ENCODE measurements at places on chromosomes 12 and 14.

GRCh38 chr14:95500201-95500681, 16.2 kb downstream of the SYNE3 start:
- DNase-seq = no peak

DNA sequence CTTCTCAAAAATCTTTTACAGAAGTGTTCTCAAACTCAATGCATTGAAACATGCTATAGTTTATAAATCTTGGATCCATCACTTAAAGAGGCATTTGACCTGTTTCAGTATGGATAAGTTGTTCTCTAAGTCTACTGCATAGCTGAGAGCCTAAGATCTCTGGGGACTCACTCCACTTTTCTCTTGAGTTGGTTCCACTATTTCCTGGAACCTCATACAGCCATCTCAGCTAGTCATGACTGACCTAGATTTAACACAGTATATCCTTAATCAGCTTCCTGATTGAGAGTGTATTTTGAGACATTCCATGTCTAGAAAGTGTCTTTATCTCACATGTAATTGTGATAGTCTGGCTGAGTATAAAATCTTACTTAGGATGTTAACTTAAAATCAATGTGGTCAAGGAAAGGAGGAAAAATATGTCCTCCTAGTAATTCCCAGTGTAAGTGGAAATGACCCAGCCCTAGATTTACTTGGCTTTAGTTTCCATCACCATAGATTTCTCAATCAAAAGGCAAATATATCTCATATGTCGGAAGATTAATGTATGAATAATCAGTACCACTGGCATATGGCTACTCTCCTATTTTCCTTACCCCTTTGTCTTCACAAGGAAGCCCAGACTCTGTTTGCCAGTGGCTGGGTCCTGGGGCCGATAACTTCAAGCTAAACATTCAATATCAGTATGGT, 61.9 kb downstream of the KICS2 start:
- no peak for DNase-seq

DNA sequence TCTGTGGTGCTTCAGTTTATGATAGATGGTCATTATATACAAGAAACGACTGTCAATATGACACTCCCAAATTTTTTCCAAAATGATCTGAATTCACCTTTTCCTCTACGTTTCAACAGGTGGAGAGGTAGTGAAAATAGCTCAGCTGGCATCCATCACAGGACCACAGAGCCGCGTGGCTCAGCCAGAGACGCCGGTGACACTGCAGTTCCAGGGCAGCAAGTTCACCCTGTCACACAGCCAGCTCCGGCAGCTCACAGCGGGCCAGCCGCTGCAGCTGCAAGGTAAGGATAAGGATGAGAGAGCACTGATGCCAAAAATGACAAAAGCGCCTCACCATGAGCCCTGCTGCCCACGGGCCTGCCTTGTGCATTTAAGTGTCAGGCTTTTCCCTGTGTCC, 73.9 kb downstream of the EP400 start:
- no peak for DNase-seq

- no peak for DNase-seq
Measured at GRCh38 chr14:43540948-43541347, 966.1 kb downstream of the FSCB start.

- DNase-seq = peak; percentile 65
Measured at GRCh38 chr14:104600141-104600643, 4.4 kb downstream of the TMEM179 start.

DNA sequence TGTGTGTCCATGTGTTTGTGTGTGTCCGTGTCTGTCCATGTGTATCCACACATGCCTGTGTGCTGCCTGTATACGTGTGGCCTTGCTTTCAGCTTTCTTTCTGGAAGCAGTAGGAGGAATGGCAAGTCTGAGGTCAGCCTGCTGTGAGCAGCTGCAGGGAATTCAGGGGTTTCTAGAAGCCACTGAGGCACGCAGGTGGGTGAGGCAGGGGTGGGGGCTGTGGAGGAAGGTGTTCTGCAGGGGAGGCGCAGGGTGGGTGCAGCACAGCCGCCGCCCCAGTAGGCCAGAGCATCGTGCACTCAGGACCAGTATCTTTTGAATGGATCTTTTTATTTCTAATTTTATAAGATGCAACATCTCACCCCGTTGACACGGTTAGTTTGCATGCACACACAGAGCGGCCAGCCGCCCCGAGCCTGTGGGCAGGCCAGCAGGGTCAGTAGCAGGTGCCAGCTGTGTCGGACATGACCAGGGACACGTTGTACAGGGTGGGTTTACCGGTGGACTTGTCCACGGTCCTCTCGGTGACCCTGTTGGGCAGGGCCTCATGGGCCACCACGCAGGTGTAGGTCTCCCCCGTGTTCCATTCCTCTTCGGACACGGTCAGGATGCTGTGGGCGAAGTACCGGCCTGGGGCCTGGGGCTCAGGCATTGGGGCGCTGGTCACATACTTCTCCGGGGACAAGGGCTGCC, 327.7 kb downstream of the TMEM121 start:
- no peak for DNase-seq

DNA sequence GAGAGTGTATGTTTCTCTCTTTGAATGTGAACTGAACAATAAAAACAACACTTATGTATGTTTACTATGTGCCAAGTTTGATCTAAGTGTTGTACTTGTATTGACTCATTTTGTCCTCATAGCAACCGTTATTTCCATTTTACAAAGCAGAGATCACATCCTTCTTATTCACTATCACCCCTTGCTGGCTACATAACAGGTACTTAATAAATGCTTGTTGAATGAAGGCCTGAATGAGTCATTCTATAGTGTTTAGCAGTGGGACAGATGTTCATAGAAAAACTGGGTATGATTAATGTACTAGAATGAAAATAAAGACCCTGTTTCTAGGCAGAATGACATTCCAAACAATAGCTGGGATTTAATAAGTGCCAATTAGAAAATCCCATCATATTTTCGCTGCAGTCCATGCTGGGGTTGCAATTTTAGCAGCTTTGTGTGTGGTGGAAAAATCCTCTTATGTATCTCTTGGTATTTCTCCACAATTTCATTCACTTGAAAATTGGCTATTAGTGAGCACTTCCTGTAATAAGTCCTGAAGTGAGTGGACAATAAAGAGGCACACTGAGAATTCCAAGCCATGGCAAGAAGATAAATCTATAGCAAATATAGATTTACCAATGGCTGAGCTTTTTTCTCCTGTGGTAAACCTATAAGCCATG, 86.0 kb downstream of the FAR2 start:
- DNase-seq = no peak

- DNase-seq = no peak
Measured at GRCh38 chr14:71362920-71363584, 455.8 kb downstream of the PCNX1 start.
